ENCODE measurements at places on chromosomes 1 and 21.

DNA sequence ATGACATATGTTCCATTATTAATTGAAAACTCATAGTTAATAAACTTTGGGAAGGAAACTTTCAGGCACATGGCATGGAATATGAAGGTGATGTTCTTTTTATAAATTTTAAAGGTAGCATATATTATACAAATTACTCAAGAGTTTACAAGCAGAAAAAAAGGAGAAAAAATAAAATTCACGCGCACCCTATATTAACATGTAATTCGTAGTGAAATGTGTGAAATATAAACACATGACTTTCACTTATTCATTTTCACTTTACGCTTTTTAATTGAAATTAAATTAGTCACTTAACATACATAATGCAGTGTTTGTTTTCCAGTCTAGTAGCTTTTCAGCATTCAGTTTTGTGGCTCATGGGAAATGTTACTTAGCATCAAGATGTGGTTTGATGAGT lies 27.4 kb upstream of the SCYL3 start:
- DNase-seq = no peak

DNA sequence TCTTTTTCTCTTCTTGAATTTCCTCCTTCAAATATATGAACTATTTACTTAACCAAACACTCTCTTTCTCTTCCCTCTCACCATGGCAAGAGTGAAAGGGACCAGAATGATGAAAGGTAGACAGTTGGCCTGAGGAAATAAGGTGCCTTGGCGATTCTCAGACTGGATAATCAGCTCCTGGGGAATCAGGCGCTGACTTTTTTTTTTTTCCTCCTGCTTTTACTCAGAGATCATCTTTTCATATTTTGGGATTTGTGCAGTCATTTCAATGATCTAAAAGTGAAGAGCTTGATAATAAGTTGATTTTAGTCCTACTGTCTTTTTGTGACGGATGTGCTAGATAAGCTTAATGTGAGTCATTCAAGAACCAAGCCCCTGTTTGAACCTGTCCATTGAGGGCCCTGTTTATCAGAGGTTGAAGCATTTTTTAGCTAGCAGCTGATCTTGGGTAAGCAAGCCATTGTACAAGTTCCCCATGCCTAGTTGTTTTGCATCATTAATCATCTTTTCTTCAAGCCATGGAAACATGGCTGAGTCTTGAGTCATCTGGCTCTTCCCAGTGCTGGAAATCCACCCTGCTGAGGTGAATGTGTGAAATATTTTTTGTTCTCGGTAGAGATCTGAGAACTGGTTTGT lies 40.8 kb downstream of the ITSN1 start:
- DNase-seq = no peak

- DNase-seq = no peak
Measured at GRCh38 chr1:89022167-89022959, at the start of gene GBP3. TSS of gene GBP3 (minus strand) at chr1:89022866. CDS start at chr1:89020721, 2,145 bp downstream.

GRCh38 chr1:59605761-59606160 lies 209.0 kb upstream of the HOOK1 start:
- DNase-seq = no peak

GRCh38 chr1:4424254-4424653 lies 230.2 kb upstream of the AJAP1 start:
- no peak for DNase-seq

GRCh38 chr1:150708595-150708994 lies 11.6 kb upstream of the GOLPH3L start:
- DNase-seq = no peak

DNA sequence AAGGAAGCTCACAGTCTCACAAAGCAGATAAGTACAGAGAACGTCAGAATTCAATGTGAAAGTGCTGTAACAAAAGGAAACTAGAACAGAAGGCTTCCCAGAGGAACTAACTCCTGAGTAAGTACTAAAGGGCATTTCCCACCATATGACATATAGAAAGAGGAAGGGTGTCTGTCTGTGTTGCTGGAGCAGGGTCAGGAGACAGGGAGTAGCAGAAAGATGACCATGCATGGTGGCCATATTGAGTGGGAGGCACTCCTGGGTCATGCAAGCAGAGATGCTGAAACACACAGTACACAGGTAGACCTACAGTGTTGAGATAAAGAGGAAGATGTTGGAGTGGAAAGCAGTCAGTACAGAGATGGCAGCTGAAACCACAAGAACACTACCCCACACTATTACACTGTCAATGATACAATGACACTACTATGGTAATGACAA lies 47.3 kb downstream of the SLC25A24 start:
- DNase-seq = no peak

DNA sequence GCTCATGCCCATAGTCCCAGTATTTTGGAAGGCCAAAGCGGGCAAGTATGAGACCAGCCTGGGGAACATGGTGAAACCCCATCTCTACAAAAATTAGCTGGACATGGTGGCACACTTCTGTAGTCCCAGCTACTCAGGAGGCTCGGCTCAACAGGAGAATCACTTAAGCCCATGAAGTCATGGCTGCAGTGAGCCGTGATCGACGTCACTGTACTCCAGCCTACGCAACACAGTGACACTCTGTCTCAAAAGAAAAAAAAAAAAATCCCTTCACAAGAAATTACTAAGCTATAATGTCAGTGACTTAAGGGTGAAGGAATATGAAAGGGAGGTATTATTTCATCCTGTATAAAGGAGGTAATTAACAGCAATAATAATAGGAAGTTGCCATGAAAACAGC lies 99.8 kb downstream of the ACBD6 start:
- DNase-seq = no peak
